Stimulated activated naive B cell treated with anti-CD40 and anti-IgM and Interleukin-4, amounts not matched to agents 10 μg/mL and 1 μg/mL and 100 μg/mL, for 72 hours (primary cell): ENCODE measurements at places on chromosomes 5 and 9.

DNA sequence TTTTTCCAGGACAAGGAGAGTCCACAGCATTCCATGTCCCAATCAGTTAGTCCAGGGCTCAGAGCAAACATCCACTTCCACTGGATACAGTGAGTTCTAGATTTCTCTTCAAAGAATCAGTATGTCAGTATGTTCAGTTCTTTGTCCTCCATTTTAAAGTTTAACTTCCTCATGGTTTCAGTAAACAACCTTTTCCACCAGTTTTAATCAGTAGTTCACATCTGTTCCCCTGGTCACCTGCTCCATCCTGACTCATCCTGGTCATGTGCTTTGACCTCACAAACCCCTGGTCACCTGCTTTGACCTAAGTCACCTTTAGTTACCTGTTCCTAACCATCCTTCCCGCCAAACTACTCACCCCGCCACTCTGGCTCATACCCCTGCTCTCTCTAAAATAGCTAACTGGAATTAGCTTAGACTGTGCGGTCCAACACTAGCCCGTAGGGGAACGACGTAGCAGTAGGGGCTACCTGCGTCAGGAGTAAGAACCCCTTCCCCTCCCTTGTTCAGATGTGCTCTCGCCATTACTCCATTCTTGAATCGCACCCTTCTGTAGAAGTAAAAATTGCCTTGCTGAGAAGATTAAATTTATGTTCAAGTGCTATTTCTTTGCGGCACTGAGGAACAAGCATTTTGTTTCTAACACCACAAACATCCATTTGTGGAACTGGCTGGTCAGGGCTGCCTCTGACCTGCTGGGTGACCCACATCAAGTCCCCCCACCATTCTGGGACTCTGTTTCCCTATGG, 5.5 kb downstream of the ENG start:
- DNase-seq = no peak

GRCh38 chr5:94469894-94470329, 148.5 kb downstream of the KIAA0825 start:
- no peak for DNase-seq

GRCh38 chr9:79221084-79221483, 350.7 kb upstream of the TLE4 start:
- no peak for DNase-seq

- DNase-seq = peak; percentile 78
Measured at GRCh38 chr9:124254261-124254682, 3.5 kb upstream of the NEK6 start.
